Stimulated activated CD4-positive, alpha-beta T cell treated with anti-CD3 and anti-CD28 coated beads, Interleukin-15, amount 100 ng/mL, for 24 hours (primary cell): ENCODE measurements at places on chromosomes 5 and 9.

GRCh38 chr5:126619781-126620180, 19.0 kb downstream of the PHAX start:
- DNase-seq, result no peak

DNA sequence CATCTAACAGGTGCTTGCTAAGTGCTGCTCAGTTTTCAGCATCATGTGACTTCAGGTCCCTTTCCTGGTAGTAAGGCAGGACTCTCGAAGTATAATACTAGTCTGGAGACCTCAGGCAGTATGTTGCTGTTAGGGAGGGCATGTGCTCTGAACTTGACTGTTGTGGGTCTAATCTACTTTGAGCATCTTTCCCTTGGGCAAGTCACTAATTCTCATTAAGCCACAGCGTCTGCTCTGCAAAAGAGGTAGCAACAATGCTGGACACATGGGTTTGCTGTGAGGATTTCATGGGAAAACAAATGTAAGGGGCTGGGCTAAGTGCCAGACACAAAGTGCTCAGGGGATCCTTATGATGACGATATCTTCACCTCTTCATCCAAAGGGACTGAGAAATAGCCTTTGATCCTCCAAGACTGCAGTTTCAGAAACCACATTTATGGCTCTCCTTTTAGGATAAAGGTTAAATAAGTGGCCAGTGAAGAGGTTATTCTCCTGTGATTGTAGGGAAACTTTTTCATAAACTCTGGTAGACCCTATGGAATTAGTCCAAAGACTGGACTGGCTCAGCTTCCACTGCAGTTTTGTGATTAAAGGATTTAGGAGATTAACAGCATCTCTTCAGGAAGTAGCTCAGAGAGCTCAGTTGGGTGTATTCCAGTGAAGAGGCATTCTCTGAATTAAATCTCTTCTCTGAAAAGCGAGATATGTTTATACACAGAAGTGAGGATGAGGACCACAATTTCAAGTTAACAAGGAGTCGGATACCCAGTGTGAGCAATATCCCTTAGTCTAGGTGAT, 216.6 kb downstream of the SGCD start:
- DNase-seq, result no peak

DNA sequence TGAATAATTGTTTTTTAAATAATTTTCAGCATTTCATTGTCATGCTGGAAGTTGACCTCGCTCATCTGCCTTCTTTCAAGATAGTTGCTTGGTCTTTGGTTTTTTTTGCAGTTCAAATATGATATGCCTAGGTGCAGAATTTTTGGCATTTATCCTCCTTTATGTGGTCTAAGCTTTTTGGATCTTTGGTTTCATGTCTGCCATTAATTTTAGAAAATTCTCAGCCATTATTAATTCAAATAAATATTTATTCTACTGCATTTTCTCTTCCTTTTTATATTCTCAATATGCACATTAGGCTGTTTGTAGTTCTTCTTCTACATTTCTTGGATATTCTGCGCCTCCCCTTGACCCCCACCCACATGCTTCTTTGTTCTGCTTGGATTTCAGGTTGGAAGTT, 63.6 kb downstream of the PHF2 start:
- no peak for DNase-seq

GRCh38 chr5:156681265-156681664, 168.8 kb upstream of the PPP1R2B start:
- no peak for DNase-seq

GRCh38 chr9:115849679-115850412, 303.7 kb upstream of the PAPPA start:
- DNase-seq, result no peak

- DNase-seq, result no peak
Observed at GRCh38 chr5:33235824-33236223, 204.9 kb upstream of the TARS1 start.

- no peak for DNase-seq
Observed at GRCh38 chr9:135994501-135995192, 33.5 kb upstream of the UBAC1 start.

- DNase-seq, result no peak
Observed at GRCh38 chr9:99030092-99030511, 74.8 kb upstream of the TGFBR1 start.

GRCh38 chr5:175697846-175698245, 40.0 kb downstream of the HRH2 start:
- no peak for DNase-seq

DNA sequence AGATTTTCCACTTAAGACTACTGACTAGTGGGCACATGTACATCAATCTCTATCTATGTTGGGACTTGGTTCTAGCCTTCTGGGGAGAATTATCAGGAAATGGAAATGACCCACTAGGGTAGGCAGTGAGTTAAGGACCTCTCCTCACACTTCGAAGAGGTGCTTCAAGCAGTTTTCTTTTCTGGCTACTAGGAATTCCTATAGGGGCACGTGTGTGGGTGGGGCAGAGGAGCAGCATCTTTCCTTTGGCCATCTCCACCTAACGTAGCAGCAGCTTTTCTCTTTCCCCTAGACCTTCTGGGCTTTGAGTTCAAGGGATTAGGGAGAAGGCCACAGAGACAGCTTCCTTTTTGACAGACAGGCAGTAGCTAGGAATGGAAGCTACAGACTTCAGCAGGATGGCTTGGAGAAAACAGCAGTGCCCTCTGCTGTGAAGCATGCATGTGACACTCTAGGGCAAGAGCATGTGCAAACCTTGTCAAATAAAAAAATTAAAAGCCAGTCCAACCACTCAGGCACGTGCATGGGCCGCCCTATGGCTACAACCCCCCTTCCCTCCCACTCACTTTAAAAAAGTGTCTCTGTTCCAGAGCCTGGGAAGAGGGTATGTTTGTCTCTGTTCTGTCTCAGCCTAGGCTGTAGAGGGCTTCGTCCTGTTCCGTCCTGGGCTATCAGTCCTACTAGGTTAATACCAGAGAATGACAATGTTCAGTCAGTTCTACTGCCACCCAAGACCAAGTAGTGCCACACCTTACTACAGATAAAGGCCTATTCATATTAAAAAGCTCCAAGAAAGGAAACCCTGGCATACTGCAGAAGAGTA, 8.7 kb upstream of the GFRA3 start:
- peak; percentile 6 for DNase-seq

DNA sequence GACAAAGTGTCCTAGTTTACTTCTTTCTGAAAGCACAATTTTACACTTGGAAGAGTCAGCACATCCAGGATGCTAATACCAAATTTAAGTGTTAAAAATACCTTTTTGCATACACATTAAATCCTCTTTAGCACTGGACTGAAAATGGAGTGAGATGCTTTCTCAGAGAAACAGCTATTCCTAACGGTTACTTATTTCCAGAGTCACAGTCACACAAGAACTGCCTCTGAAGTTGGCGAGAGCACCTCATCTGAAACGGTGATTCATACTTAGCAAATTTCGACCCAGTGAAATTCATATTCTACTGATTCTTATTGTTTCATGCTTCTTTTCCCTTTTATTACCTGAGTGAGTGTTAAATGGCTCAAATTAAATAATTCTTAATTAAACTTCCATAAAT, 12.2 kb downstream of the CDH18 start:
- DNase-seq, result no peak

DNA sequence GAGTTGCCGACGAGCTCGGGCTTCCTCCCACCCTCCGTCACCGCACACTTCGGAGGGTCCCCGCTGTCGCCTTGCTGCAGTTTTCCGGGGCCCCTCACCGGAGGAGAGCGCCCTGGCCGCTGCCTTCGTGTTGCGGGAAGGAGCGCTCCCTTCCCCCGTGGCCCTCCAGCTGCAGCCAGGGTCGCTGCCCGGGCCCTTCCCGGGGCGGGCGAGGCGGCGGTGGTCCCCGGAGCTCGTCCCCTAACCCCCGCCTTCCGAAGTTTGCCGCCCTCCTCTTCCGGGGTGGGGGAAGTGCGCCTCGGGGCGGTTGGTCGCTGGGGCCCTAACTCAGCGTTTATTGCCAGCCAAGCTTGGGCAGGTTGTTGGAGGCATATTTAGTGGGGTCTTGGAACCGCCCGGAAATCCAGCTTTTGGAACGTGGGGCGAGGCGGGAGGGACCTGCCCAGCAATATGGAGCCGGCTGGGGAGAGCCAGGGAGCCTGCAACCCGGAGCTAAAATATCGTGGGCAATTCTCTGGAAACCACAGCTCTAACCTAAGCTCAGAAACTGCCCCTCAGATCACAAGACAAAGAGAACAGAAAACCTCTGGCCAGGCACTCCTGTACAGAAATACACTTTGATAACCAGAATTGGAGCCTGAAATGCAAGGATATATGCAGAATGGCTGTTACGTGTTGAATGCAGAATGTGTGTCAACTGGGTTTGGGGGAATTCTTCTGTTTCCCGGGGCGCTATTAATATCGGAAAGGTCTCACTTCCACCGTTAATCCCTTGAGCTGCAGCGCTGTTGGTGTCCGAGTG, 890 bp downstream of the PIK3R1 start:
- DNase-seq, result peak; percentile 76

GRCh38 chr5:136185974-136186665, 6.8 kb downstream of the SMIM32 start:
- DNase-seq, result no peak

DNA sequence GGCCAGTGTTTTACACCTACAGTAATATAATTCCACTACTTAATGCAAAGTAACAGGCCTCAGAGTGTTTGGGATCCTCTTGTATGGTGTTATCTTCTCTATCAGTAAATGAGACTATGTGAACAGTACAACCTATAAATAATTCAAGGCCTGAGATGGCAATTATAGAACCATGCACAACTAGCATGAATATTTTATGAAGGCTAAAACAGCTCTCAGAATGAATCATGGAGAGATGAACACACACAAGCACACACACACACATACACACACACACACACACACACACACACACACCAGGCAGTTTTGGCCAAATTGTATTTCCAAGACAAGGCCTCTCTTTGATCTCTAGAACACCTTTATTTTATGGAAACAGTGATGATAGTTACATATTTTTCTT, 224.9 kb downstream of the EBF1 start:
- peak; percentile 21 for DNase-seq

DNA sequence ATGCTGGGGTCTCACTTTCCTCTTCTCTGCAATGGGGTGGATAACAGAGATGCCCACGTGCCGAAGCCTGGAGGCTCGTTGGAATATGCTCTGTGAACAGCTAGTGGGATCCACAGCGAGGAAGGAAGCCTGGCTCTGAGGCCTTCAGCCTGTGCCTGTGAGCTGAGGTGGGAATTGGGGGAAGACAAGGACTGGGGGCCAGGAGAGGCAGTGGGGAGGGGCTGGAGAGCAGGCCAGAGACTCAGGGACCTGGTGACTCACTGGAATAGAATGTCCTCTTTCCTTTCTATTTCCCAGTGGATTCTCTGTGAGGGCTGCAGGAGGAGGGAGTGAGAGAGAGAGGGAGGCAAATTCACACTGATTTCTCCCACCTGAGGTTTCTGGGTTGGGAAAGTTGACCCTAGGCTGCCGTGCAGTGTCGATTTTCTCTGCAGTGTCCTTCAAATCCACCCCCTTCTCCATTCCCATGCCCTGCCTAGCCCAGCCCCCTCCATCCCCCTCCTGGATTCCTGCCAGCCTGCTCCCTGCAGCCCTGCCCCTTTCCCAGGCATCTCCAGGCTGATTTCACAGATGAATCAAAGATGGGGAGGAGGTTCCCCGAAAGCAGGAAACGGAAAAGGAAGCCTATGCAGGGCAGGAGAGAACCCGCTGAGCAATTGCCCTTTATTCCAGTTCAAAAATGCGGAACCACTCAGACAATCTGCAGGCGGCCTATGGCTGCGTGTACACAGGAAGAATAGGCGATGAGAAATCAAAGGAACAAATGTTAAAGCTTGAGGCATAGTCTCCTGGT, 1.4 kb upstream of the SPAAR start:
- DNase-seq, result no peak

GRCh38 chr5:80704221-80704620, 49.4 kb upstream of the DHFR start:
- no peak for DNase-seq

- no peak for DNase-seq
Observed at GRCh38 chr9:130448035-130448624, 3.4 kb downstream of the ASS1 start.

DNA sequence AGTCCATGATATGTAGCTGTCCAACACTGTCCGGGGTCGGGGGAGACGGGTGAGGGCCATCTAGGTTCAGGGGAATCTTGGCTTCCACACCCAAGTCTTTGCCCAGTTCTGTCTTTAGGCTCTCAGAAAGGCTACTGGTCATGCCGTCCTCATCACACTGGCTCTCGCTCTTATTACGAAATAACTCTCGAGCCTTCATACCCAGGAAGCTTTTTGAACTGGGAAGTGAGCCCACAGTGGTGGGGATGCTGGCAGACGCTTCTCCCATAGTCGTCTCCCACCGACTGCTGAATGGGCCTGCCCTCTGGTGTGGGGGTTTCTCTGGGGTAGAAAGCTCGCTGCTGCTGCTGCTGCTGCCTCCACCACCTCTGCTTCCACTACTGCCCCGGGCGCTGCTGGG, 17.6 kb downstream of the SPACA9 start:
- no peak for DNase-seq

- DNase-seq, result no peak
Observed at GRCh38 chr5:95925939-95926338, 35.7 kb downstream of the ELL2 start.

DNA sequence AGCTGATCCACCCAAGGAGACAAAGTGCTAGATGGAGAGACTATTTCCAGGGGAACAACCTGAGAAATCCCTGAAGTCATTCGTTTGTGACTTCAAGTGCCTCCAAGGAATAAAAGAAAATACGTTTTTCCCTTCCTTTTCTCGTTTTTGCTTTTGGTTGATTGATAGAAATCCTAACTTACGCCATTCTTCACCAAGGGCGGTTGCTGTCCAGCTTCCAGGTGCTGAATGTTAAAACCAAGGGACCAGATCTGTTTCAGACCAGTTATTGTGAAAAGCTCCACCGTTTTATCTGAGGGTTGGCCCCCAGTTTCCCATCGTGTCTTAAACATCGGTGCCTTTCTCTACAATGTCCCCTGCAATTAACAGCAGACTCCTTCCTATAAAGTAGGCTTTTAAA, 600.7 kb upstream of the SGCD start:
- DNase-seq, result no peak

- DNase-seq, result no peak
Observed at GRCh38 chr5:174614500-174615135, 109.8 kb upstream of the MSX2 start.

- DNase-seq, result no peak
Observed at GRCh38 chr5:175624316-175624715, 33.6 kb upstream of the HRH2 start.

- DNase-seq, result no peak
Observed at GRCh38 chr5:172511952-172512351, 57.6 kb upstream of the SH3PXD2B start.

DNA sequence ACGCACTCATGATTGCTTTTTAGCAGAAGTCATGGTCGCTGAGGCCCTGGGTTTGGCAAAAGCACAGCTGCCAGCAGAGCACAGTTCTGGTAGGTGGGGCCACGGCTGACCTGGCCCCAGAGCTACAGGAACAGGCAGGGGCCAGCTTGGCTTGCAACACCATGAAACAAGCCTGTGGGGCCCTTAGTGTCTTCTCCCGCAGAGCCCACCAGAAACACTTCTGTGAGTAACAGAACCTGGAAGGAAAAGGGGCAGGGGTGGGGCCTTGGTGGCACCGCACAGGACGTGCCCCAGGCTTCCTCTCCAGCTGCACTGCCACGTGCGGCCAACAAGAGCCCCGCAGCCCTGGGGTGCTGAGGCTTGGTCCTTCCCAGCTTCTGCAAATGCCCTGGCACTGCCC, 4.8 kb downstream of the ASB6 start:
- DNase-seq, result no peak

GRCh38 chr9:99008203-99008602, 64.5 kb downstream of the COL15A1 start:
- DNase-seq, result no peak
